Activated naive CD4-positive, alpha-beta T cell (primary cell): ENCODE measurements at places on chromosomes 5 and 9.

DNA sequence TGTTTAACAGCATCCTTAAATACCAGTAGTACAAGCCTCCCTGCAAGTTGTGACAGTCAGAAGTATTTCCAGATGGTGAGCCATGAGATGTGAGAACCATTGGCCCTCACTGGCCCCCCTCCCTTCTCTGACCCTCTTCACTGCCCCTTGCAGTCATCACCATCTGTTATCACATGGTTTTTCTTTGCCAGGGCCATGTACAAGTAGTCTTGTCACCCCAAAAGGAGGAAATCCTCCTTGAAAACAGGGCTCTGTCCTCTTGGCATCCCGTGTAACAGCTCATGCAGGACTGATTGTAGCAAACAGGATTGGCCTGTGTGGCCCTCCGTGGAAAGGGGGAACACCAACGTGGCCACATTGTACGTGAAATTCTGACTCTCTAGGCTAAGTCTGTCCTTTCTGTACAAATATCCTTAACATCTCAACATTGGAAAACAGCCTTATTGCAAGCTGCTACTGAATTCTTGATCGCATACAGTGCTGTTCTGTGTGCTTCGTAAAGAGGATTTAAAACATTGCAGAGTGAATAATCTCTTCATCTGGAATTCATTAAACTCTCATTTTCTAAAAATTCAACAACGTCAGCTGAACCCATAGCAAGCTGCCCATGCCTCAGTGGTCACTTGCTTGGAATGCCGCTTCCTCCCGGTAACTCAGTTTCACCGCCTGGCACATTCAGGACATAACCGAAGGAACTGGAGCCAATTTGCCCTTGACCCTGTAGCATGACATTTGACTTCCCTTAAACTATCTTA is 171.7 kb downstream of the ATPSCKMT start:
- DNase-seq, result no peak

- DNase-seq, result no peak
Observed at GRCh38 chr9:87570000-87570908, 72.6 kb downstream of the DAPK1 start.

- no peak for DNase-seq
Observed at GRCh38 chr9:91503673-91504081, 80.0 kb upstream of the NFIL3 start.

- no peak for DNase-seq
Observed at GRCh38 chr5:20601678-20602100, 613.7 kb upstream of the CDH18 start.

DNA sequence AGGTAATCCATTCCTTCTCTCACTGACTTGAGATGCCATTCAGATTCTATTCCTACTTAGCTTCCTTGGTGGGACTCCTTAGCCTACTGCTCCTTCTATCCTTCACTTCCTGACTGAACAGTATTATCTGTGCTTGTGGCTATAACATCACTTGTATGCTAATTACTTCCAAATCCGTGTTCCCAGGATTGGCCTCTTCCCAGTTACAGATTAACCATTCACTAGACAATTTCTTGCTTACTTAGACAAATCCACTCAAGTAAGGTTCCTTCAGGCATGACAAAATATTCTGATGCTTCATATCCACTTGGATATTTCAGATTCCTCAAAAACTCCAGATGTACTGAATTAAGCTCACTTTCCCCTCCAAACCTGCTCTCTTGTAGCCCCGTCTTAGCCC is 18.3 kb downstream of the LIFR start:
- DNase-seq, result no peak

GRCh38 chr9:28999806-29000205 is 1426.5 kb upstream of the C9orf72 start:
- DNase-seq, result no peak

DNA sequence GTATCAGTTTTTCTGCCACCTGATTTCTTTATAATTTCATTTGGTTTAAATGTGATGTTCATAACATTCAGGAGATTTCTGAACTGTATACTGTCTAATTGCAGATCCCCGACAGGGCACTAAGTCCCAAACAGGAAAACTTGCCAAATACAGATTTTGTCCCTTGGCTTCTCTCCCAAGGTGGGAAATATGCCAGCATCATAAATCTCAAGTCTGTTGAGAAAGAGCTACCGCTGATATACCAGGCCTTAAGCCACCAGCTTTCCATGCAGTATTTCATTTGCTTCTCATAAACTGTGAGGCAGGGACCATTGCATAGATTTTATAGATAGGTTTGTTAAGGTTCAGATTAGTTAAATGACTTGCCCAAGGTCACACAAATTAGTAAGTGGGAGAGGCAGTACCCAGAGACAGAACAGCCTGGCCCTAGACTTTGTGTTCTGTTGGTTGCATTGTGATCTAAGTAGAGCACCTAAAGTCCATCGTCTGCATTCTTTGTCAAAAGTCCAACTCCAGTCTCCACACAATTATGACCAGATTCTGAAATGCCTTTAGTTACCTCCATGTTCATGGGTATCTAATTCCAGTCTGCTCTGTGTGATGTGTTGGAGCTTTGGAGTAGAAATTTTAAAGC is 16.2 kb downstream of the GPR21 start:
- DNase-seq, result no peak

- no peak for DNase-seq
Observed at GRCh38 chr5:118679264-118679940, 308.9 kb downstream of the DTWD2 start.

DNA sequence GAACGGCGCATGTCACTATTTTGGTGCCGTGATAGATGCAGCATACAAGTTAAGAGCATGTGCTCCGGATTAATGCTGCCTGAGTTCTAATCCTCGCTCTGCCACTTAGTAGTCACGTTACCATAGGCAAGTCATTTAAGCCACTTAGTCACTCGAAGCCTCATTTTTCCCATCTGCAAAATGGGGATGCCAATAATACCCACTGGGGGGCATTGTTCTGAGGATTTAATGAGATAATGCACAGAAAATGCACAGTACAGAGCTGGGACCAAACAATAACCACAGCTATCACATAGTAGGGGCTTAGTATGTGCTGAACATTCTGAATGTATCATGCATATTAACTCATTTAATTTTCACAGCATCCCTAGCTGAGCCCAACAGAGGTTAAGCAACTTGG is 9.1 kb downstream of the NIPAL4 start:
- no peak for DNase-seq

DNA sequence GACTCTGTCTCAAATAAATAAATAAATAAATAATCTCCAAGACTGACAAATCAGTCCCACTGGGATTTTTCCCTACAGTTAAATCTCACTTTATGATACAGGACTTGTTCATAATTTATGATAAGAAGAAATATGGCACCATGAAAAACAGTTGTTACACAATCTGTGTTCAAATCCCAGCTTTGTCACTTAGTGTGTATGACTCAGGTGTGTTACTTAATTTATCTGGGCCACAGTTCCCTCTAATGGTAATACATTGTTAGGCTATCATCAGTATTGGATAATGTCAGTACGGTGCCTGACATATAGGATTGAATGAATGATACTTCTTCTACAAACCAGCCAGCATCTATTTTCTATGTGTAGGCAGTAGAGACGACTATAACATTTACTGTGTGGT is 23.1 kb downstream of the SLC36A3 start:
- no peak for DNase-seq

- no peak for DNase-seq
Observed at GRCh38 chr5:159456722-159457465, 126.6 kb upstream of the IL12B start.

GRCh38 chr9:16441791-16442190 is 428.7 kb downstream of the BNC2 start:
- DNase-seq, result no peak

GRCh38 chr5:59532979-59533729 is 360.4 kb downstream of the PDE4D start:
- no peak for DNase-seq

- DNase-seq, result no peak
Observed at GRCh38 chr9:126261584-126262356, 64.9 kb upstream of the MVB12B start.

DNA sequence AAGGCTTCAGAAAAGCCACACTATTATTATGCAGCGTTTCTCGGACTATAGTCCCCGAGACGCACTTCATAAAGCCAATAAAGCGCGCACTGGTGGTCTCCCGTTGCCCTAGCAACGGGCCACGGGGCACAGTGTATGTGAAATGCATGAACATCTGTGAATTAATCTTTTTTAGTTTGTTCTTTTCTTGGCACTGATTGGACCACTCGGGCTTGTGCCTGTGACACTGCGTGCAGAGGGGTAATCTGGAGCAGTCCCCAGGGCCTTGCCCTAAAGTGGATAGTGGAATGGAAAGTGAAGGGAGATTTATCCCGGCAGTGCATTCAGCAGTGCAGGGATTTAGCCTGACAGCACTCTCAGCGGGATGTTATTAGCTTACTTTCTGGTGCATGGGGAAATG is 92.1 kb downstream of the TLE4 start:
- no peak for DNase-seq

- DNase-seq, result no peak
Observed at GRCh38 chr9:87880683-87881082, 2.0 kb upstream of the SPATA31E1 start.

GRCh38 chr9:92798358-92798757 is 33.7 kb upstream of the BICD2 start:
- DNase-seq, result no peak

DNA sequence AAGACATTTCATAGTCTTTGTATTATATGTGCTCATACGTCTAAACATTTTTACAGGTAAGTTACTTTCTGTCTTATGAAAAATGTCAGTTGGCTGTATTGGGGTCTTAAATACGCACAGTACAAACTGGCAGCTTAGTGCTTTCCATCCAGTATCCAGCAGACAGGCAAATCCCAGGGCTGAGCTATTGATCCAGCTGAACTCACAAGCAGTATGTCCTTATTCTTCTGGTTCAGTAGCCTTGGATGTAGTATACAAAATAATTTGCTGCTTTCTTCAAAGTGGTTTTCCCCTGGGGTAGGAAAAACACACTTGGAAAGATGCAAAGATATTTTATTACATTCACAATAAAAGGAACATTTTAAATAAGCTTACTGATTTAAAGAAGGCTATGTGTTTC is 617.2 kb downstream of the NR2F1-AS1 start:
- DNase-seq, result no peak

DNA sequence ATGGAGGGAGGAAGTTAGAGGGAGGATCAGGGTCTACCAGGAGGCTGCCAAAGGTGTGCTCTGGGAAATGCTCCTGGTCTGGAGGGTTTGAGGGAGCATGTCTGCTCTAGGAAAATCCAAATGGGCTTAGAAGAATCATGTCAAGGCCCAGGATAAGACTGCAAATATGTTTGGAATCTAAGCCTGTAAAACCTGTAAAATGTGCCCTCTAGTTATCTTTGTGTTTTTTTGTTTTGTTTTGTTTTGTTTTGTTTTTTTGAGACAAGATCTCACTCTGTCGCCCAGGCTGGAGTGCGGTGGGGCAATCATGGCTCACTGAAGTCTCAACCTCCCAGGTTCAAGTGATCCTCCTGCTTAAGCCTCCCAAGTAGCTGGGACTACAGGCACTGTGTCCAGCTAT is 135.4 kb downstream of the FGF1 start:
- no peak for DNase-seq

GRCh38 chr5:172113036-172113435 is 75.0 kb downstream of the STK10 start:
- no peak for DNase-seq
